AG09309 (cell line): ENCODE measurements at places on chromosomes 5 and 9.
A peak's percentile ranks its signal among the peaks of the same experiment; 100 is the strongest.

- no peak for DNase-seq
Observed at GRCh38 chr9:100689635-100690034, 111.8 kb downstream of the CAVIN4 start.

DNA sequence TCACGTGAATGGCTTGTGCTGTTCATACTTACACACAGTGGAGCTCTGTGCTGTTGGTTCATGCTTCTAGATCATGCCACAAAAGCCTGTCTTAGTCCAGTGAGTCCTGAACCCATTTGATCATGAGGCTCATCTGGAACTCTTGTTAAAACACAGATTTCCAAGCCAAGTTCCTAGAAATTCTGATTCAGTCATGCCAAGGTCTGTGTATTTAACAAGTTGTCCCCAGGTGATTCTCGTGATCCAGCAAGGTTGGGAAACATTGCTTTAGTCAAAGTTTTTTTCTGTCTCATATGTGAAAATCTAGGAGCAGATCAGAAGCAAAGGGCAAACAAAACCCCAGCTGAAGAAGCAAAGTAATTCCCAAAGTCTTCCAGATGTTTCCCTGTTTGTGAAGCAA lies 112.5 kb upstream of the GAS1 start:
- no peak for DNase-seq

DNA sequence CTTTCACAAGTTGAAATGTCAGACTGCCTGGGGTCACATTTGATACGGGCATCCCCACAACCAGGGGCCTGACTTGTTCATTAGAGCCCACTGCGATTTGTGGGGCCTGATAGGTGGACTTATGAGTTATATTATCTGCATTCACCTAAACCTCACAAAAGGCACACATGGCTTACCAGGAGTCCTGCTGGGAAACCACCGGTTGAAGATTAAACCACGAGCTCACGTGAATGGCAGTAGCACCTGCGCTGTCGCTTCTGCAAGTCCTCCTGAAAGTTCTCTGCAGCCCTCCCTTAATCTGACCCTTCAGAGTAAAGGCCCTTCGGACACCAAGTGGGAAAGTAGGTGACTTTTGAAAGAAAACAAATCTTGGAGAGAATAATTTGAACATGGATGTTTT lies 68.9 kb downstream of the PPIC start:
- no peak for DNase-seq

- no peak for DNase-seq
Observed at GRCh38 chr5:7871653-7872052, 2.7 kb downstream of the MTRR start.

DNA sequence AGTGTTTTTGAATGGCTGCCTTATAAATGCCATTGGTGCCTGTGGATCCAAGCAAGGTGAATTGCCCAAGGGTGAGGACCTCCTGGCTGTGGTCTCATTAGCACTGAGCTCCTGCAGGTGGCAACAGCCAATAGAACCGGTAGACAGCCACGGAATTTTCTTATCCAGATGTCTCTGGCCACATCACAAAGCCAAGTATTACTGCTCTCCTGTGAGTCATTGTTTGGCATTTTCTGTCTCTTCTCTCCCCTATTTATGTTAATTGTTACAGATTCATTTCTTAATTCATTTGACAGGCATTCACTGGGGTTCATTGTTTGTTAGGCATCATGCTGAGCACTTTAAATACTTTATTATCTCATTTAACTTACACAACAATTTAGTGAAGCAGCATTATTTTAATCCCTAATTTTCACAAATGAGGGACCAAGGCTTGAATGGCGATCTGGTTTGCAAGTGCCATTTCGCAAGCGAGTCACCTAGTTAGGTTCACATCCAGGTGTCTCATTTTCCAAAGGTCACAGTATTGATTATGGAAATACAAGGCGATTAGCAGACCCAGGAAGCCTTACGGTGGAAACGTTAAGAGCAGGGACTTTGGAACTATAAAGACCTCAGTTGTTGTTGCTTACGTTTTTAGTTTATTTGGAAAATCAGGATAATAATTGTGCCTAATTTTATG lies 58.2 kb upstream of the DPYSL3 start:
- no peak for DNase-seq

GRCh38 chr9:117926031-117926658 lies 221.9 kb downstream of the TLR4 start:
- DNase-seq: no peak

- no peak for DNase-seq
Observed at GRCh38 chr5:134490255-134490924, 35.1 kb upstream of the JADE2 start.

DNA sequence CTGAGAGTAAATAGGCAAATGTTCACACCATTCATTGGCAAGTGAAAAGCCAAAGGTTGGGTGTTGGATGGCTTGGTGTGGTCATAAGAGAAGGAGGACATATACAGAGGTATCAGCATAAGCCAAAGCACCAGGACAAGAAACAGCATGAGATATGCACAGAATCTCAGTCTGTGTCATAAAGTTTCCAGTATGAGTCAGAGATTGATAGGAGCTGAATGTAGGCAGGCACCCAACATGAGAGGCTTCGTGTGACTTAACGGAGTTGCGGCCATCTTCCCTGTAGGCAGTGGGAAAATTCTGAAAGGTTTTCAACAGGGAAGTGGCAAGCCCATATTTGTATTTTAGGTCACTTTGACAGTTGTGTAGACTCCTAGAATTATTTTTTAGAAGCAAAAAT lies 54.5 kb downstream of the SNCAIP start:
- no peak for DNase-seq

DNA sequence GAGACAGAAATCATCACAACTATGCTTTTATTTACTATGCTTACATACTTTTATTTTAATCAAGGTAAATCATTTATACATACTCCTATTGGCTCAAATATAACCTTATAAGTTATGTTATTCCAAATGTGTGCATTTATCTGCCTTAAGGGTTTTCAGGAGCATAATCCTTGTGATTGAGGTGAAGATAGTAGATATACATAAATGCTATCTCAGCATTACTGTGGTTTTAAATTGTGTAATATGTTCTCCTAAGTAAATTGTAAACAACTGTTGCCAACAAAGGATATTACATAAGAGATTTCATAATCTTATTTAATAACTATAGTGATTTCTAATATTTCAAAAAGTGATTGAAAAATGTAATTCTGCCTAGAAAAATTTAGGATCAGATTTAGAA lies 1374.8 kb upstream of the DMAC1 start:
- DNase-seq: no peak

DNA sequence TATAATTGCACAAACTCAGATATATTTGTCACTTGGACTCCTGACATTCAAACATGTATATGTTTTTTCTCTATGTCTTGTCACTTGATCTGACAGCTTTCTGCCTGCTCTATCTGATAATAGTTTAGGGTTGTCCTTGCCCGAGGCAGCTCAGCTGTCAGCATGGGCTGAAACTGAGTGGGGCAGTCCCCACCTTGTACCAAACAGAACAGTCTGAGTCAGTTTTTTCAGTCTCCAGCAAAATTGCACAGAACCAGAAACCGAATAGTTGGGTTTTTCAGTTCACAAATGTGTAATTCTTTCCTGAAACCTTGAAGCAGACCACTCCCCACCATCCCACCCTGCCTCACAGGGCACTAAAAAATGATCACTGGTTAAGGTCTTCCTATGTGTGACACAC lies 9.5 kb upstream of the HAND1 start:
- no peak for DNase-seq

GRCh38 chr5:133278317-133278716 lies 226.5 kb downstream of the HSPA4 start:
- DNase-seq: no peak

DNA sequence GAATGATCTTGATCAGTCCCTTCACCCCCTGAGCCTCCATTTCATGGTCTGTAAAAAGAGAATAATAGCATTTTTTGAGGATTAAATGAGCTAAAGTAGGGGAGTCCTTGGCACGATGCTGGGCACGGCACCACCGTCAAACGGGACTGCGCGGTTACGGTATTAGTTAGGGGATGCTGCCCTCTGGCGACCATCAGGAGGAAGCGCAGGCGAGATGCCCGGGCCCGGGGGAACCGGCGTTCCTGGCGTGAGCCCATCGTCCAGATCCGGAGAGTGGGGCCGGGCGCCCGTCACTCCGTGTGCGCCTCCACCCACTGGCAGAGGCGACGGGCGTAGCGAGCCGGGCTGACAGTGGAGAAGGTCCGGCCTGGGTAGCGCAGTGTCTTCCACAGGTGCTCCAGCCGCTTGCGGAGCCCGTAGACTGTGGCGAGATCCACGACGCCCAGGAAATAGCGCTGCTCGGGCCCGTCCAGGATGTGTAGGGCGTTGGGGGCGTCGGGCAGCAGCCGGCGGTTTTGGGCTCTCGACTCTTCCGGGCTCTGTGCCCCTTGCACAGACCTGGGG lies 4.8 kb upstream of the ST6GALNAC4 start:
- DNase-seq: no peak

DNA sequence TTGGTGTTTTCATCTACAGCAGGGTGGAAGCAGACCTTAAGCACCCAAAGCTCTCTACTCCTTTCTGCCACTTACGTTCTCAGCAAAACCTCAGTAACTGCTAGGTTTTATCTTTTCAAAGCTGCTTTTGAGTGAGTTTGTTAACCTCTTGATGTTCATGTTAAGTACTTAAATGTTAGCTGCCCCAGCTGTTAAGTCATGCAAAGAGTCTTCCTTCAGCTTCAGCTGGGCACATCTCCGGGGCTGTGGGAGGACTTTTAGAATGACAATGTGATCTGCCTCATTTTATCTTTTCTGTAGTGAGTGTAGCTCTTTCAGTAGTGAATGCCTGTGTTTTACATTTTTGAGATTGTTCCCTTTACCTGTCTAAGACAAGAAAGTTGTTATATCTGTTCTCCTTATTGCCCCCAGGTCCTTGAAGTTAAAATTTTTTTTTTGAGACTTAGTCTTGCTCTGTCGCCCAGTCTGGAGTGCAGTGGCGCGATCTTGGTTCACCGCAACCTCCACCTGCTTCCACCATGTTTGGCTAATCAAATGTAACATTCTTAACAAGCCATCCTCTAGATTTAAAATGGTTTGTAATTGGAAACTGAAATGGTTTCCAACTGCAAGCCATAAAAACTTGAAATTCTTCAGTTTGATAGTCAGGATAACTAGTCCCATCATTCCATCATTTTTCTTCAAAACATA lies 19.6 kb downstream of the KDM4C start:
- DNase-seq: no peak

DNA sequence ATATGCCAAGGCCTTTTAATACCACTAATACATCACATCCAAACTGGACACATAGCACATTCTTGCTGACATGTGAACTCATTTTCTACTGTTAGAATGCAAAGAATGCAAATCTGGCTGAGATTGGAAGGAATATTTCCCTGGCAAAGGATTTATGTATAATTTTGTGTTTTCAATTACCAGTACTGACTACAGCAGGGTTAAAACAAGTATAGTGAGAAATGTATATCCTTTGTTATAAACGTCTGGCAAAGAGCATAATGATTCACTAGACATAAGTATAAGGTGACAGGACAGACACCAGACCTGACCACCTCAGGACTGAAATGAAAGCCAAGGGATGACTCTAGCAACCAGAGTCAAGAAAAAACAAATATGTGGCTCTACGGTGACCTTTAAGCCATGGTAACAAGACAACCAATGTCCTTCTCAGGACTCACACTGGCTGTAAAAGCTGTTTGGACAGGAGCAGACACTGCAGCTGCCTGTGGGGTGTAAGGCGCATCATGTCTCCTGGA lies 95.0 kb downstream of the MRPS27 start:
- DNase-seq: no peak

GRCh38 chr5:31364881-31365636 lies 166.8 kb downstream of the DROSHA start:
- peak; percentile 66 for DNase-seq

DNA sequence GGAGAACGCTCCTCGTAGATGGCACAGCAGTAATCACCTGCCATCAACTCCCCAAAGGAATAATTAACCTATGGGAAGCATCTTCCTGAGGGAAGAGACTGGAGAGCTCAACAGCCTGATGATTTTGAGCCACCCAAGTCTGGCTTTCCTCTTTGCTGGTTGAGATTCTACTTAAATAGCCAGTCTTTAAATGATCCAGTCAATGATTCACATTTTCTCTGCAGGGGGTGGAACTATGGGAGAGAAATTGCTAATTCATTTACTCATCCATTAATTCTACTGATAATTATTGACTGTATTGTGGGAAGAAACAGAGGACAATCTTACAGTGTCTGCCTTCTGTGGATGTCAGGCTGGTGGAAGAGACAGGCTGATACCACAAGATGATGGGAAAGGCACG lies 355.0 kb upstream of the PANK3 start:
- DNase-seq: no peak

DNA sequence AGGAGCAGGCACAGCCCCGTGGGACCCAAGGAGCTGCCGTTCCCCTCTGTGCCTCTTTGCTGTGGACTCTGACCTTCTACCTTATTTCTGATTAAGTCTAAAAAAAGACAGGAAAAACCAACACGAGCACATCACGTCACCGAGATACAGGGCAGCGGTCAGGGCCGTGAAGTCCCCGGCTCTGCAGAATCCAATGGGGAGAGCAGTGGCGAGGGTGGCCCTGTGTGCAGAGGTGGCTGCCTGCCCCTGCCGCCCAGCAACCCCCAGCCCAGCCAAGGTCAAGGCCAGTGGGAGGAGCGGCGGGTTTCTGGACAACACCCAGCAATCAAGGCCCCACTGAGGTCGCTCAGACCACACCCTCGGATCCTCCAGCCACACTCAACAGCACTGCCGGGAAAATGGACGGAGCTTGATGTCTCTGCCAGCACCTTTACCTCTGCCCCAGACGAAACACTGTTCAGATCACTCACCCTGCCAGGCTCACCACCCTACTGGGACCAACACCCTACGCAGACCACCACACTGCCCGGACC lies 32.7 kb upstream of the SLC9A3 start:
- DNase-seq: no peak

GRCh38 chr9:112917047-112917986 lies 26.6 kb upstream of the SLC46A2 start:
- no peak for DNase-seq

DNA sequence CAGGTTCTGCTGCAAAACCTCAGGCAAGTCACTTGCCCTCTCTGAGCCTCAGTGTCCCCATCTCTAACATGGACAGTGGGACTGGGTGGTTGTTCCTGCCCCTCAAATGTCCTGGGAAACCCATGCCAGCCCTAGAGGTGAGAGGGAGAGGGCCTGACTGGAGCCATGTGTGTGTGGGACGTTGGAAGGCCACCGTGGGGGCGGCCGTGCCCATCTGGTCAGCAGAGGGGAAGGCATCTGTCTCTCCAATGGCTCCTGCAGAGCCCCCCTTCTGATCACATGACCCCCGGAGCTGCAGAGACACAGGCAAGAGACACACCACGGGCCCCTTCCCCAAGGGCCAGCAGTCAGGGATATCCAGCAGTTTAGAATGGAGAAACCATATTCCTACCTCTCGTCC lies 1.7 kb downstream of the DNM1 start:
- no peak for DNase-seq

DNA sequence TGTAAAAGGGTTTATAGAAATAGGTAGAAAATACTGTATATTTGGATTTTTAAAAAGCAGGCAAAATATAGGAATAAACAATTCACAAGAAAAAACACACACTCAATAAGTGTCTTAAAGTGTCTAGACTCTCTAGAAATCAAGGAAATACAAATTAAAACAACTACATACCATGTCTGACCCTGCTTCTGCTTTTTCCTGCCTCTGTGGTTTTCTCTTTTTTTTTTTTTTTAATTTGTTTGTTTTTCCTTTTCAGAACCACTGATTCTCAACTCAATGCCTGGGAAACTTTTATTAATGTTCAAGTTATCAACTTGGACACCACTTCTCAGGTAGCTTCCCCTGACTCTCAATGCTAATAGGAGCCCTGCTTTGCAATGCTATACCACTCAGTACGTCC lies 25.5 kb upstream of the TAS2R1 start:
- no peak for DNase-seq

- DNase-seq: no peak
Observed at GRCh38 chr5:146321571-146321970, 17.1 kb upstream of the POU4F3 start.
